SHP77 treated with DMSO at 0.1 percent for 48 hours (cell line): ENCODE measurements at places on chromosomes 6 and 20.

- no peak for DNase-seq
These were observed 191.7 kb downstream of the EDN1 start for GRCh38 chr6:12481850-12482249.

DNA sequence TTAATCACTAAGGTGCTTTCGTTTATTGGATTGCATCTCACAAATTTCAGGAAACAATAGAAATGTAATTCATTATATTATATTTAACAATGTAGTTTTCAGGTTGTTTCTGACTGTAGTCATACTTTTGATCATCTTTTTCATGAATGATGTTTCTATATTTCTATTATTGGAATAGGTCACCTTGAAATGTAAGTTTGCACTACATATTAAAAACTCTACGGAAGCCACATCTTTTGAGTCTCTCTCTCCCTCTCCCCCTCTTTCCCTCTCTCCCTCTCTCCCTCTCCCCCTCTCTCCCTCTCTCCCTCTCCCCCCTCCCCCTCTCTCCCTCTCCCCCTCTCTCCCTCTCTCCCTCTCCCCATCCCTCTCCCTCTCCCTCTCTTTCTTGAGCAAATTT, 131.3 kb upstream of the FBXL4 start:
- no peak for DNase-seq

GRCh38 chr6:169805242-169805838, 53.9 kb downstream of the ERMARD start:
- no peak for DNase-seq

- no peak for DNase-seq
These were observed 5.7 kb upstream of the DDX43 start for GRCh38 chr6:73388800-73389512.

- no peak for DNase-seq
These were observed 569.2 kb downstream of the TFAP2B start for GRCh38 chr6:51387907-51388306.

DNA sequence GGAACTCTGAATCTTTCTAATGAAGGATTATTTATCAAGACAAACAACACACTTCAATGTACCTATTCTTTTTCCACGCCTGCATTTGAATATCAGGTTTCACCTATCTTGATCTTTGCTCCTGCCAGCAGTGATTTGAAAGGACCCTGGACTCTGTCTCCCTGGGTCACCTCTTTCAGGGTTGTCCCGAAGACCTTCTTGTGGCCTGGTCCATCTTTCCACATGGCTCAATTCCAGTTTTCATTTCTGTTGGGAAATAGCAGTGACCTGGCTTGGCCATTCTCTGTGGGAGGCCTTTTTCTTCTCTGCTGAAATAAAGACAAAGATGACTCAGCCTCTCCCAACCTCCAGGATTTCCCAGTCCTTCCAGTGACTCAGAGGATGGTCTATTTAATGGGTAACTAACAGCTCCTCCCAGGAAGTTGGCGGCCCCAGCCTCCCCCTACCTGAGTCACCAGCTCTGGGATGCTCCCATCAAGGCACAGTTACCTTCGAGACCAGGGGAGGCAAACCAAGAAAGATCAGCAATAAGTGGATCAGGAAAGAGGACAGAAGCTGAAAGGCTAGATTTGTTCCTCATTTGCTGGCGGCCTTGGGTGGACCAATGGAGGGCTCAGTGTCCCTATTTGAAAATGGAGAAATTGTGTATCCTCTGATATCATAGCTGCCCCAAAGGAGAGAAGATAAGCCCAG, 120.2 kb upstream of the RNF24 start:
- no peak for DNase-seq

DNA sequence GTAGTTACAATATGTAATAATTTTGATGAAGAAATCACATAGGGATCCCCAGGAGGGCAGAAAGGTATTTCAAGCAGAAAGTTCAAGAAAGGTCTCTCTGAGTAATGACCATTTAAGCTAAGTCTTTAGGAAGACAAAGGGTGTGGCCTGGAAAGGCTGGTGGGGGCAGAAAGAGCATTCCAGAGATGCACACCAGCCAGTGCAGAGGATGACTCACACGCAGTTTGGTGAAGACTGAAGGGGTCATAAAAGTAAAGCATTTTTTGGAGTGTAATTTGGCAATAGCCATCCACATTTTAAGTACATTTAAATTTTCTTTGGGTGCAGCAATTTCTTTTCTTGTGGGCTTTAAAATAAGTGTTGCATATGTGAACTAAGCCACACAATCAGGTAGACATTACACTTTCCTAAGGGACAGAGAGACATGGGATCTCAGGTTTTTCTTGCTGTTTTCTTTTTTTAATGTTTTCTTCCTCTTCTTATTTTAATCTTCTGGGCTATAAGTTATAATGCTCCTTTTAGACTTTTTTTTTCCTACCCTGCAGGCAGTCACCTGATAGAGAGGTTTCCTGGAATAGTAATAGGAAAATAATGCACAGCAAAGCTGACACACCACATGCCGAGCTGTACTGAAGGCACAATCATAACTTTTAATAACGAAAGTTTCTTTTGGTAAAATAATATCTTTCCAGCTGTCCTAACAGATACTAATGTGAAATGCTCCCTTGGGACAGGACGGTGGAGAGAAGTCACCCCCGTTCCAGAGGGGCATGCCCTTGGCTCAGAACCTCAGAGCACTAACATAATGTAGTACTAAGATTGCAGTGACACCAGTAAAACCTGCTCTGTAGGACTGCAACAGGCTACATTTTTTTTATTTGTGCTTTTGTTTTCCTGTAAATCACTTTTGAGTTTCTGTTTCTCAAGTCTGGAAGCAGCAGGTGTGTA, 49.6 kb upstream of the PTPRK start:
- no peak for DNase-seq

GRCh38 chr6:123986938-123987337, 183.3 kb downstream of the NKAIN2 start:
- no peak for DNase-seq

- no peak for DNase-seq
These were observed 373.9 kb upstream of the SYNCRIP start for GRCh38 chr6:86016567-86016966.

GRCh38 chr6:45966797-45967196, 48.9 kb downstream of the CLIC5 start:
- DNase-seq, result no peak

DNA sequence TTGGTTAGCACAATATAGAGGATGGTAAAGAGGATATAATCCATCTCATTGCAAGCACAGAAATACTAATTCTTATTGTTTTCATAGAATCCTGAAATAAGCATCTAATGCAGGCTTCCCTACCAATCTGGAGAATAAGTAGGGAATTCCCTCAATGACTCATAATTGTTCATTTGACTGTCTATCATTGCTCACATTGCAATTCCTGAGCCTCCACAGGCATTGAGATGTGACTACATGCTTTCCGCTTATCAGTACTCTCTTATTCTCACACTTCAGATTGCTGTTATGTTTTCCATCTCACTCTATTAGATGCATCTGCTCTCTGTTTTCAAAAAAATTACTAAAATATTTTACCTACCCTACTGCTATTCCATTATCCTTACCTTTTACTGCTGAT, 216.2 kb upstream of the PRSS16 start:
- no peak for DNase-seq
